Renal cortex interstitium (tissue), 15 donors: ENCODE measurements at places on chromosomes 1 and 21.

DNA sequence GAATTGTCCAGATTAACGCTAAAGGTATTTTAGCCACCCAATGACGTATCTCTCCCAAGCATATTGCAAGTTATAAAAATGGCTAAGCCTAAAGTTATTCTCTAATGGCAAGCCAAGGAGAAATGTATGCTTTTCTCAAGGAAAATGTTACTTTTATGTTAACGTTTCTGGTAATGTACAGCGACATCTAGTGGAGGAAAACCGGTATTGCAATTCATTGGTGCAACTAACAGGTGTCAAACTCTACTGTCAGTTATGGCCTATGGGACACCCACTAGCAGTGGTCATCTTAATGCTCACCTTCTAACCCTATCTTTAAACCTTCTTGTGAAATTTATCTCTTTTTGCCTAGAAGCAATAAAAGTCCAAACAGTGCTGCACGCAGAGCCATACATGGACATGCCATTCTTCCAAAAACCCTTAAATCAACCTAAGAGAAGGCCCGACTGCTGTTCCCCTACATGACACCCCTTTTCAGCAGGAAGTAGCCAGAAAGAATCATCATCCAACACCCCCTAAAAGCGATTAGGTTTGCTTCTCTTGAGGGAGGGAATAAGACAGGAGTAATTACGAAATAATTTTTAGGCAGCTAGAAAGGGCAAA is 68.7 kb upstream of the LRIF1 start:
- DNase-seq, result no peak

DNA sequence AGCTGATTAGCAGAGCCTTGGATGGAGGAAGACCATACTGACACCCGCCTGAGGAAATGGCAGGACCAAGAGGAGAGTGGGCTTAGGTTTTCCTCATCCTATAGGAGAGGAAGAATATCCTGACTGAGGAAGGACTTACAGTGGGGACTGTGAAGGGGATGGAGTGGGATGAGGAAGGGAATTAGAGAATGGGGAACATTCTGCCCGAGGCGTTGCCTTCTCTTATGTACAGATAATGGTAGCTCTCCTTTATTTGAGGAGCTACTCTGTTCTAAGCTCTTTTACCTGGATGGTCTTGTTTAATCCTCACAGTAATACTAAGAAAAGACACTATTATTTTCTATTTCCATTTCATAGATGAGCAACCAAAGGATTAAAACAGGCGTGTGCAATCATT is 56.0 kb downstream of the OLFML3 start:
- no peak for DNase-seq

GRCh38 chr21:34548781-34549376 is 36.9 kb upstream of the KCNE1 start:
- no peak for DNase-seq

GRCh38 chr21:31278511-31279130 is 65.4 kb downstream of the TIAM1 start:
- no peak for DNase-seq
